ENCODE measurements at places on chromosomes 5 and 9.
A peak's percentile ranks its signal among the peaks of the same experiment; 100 is the strongest.

DNA sequence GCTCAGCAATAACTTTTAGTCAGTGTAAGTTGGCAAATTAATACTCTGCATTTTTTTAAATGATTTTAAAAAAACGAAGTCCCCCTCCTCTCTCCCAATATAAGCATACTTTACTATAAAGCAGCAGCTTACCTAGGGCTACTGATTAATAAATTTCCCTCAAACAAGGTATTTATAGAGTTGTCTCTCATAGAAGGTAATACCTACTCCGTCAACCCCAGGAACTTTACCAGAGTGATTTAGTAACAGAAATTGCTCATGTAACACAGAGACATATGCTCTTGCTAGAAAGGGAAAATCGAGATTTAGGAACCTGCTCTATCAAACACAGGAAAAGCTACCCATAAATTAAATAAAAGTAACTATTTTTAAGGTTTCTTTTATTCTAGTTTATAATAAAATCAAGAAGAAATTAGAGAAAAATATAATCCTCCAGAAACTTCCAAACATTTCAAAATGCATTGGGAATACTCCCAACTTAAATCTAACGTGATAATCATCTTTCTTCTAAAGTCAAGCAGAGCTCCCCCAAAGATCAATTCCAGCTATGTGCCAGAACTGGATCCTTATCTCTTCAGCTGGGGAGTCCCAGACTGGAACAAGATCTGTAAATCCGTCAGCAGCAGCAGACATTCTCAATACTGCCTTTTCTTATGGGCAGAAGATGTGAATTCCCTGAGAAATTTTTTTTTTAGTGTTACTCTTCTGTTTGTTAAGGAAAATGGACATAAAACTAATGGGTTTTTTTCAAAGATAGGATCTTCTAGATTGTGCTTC, 69.6 kb downstream of the ADAMTS16 start:
- no peak for DNase-seq

DNA sequence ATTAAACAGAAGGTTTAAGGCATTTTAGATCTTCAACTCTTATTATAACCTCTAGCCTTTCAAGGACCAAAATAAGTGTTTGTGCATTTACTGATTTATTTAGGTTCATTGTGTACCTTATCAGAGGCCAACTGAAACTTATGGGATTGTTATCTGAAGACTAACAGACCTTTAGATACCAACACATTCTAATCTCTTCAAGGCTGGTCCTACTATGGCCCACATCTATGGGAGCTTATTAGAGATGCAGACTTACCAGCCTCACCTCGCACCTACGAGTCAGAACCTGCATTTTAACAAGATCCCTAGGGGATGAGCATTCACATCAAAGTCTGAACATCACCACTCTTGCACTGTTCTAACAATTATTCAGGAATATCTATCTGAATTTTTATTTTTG, 1.9 kb downstream of the IARS1 start:
- no peak for DNase-seq

- no peak for DNase-seq
Measured at GRCh38 chr5:133234911-133235310, 183.1 kb downstream of the HSPA4 start.

GRCh38 chr9:79014929-79015699, 556.7 kb upstream of the TLE4 start:
- no peak for DNase-seq

DNA sequence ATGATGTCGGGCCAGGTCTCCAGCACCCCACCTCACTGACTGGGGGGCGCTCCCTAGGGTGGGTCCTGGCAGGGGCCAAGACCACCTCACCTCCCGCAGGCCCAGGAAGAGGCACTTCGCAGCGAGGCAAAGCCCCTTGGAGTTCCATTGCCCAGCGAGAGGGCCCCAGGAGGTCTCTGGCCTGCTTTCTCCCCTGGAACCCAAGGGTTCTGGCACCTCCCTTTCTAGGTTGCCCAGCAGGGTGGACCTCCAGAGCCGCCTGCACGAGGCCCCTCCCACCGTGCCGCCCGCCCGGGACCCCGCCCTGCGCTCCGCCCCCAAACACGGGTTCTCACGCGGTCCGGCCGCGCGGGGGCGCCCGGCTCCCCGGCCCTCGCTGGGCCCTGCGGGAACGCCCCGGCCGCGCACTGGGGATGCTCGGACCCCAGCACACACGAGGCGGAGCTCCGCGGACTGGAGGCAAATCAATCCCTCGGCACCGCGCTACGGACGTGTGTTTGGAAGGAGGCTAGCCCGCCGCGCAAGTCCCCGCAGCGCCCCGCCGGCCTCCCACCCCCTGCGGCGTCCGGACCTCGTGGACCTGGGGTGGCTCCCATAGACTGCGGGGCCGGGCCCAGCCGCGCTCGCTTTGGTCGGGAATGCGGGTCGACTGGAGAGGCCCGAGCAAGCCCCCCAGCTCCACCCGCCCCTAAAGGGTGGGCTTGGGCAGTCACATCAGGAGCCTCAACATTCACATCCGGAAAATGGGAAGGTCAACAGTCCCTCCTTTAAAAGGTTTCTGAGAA, 99.5 kb upstream of the LMX1B start:
- DNase-seq = peak; percentile 33

- no peak for DNase-seq
Measured at GRCh38 chr5:97534166-97534565, 351.1 kb upstream of the RIOK2 start.

- no peak for DNase-seq
Measured at GRCh38 chr5:84436866-84437265, 52.2 kb upstream of the EDIL3 start.

DNA sequence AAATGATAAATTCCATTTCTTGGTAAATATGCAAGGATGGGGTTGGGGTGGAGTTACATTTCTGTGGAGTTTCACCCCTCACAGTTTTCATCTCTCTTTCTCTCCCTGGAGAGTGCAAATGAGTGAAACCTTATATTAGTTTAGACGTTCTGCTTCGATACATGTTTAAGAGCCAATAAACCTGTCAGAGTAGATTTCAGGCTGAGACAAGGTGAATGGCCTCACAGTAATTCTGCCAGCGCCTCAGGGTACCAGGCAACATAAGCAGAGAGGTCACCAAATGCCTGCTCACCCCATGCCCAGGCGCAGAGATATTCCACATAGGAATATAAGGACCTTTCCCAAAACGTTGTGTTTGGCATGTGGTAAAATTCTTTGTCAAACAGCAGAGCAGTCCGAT, 154.9 kb upstream of the VLDLR start:
- no peak for DNase-seq

GRCh38 chr5:5585751-5586341, 163.4 kb downstream of the ICE1 start:
- DNase-seq = no peak

- DNase-seq = no peak
Measured at GRCh38 chr5:154334406-154335064, 111.3 kb upstream of the SAP30L start.

DNA sequence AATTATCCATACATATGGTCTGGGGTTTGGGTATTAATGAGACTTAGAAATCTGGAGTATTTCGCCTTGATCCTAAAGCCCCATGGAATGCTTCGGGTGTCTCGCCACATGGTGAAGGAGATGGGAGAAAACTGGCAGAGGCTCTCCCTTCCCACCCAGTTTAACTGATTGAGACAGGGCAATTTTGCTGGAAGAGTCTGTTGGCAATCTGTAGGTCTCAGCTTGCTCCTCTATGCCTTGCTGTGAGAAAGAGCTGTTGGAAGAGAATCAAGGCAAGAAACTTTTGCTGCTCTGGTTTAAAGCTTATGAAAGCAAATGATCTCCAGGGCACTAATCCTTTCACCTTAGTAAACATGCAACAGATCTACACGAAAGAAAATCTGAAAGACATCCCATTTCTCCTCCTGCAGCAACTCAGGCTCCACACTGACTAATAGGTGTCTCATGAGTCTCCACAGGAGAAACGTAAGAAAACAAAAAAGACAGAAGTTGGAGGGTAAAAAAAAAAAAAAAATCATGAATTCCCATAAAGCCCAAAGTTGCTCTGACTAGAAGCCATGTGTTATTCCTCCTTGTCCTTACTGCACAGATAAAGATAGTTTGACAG, 369.9 kb downstream of the EFNA5 start:
- DNase-seq = no peak

DNA sequence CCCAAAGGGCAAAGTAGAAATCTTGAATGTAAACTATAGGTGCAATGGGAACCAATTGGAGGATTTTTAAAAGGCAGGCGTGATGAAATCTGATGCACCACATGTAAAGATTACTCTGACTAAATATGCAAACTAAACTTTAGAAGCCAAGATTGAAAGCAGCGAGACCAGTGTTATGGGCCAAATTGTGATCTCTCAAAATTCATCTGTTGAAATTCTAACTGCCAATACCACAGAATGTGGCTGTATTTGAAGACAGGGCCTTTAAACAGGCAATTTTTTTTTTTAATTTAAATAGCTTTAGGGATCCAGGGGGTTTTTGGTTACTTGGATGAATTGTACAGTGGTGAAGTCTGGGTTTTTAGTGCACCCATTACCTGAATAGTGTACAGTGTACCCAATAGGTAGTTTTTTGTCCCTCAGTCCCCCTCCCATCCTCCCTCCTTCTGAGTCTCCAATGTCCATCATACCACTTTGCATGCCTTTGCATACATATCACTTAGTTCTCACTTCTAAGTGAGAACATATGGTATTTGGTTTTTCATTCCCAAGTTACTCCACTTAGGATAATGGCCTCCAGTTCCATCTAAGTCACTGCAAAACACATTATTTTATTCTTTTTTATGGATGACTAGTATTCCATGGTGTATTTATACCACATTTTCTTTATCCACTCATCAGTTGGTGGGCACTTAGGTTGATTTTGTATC, 69.7 kb downstream of the DRD1 start:
- no peak for DNase-seq

GRCh38 chr5:71623221-71623794, 36.2 kb downstream of the MCCC2 start:
- DNase-seq = no peak

Measured in stimulated activated CD4-positive, alpha-beta T cell treated with anti-CD3 and anti-CD28 coated beads, Interleukin-15, amount 100 ng/mL, for 1 hour (primary cell).